HCT116 (cell line): ENCODE measurements at places on chromosomes 12 and 14. TPM values are rescaled to one million over a fixed set of nuclear protein-coding genes. Genes with fewer than 3 reads are reported as not detected.

The RPS6KL1 gene
- 6.7 TPM for total RNA-seq

The SETD3 gene
- 46.6 TPM for total RNA-seq

The TMTC1 gene
- 2.0 TPM for total RNA-seq

The HVCN1 gene
- total RNA-seq: 0.15 TPM

The AQP2 gene
- total RNA-seq: not detected

The SLC25A47 gene
- 0.17 TPM for total RNA-seq

DNA sequence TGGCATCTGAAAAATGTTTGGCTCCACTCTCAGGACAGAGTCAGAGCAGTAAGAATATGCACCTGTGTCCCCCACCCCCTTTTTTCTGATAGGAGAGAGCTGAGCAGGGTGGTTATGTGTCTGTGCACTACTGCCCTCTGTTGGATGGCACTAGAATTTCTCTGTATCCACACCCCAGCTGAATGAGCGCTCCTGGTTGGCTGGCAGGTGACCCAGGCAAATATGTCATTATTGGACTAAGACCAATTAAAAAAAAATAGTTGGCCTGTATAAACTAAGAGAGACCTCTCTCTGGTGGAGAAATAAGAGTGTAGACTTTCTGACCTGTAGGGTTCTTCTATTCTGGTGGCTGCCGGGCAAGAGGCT, 107.0 kb downstream of the PTCSC3 start:
- DNase-seq: peak; percentile 62

DNA sequence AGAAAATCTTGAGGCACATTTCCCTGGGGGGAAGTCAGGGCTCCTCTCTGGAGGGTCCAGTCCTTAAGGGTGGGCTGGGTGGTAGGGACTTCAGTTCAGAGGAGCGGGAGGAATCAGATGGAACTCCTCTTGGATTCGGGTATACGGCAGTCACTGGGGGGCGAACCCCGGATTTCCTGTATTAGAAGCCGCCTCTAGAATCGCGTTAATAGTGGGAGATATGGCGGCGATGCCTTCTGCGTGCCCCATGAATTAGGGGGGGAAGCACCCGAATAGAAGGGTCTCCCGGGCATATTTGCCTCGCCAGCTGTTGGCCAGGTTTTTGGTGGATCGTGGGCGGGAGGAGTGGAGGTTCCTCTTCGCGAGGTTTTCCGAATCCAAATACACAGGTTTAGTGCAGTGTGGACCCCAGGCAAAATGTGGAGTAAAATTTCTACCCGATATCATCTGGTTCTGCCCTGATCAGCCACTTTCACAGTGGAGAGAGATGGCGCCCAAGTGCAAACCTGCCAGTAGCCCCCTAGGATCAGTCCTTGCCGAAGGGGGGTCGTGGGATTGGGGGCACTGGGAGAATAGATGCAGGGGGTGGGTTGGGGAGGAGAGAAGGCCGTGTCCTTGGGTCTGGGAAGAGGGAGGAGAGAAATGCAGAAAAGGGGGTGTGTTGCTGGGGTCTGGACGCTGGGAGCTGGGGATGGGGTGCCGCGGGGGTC, 628 bp downstream of the MEG3 start:
- DNase-seq: no peak

DNA sequence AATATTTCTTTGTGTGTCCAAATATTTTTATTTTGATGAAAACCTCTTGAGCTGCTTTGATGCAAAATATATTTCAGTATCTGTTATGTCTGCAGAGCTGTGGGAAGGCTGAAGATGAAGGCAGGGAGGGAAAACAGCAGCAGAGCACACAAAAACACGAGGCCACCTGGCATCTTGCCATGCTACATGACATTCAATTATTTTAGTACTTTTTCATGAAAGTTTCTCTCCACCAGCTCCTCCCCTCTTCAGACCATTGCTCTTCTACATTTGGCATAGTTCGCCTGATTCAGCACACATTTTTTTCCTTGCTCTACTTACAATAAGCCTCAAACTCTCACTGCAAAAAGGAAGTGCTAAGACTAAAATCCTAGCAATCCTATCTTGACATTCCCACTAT, 4.6 kb upstream of the ALX1 start:
- no peak for DNase-seq

GRCh38 chr14:90554341-90554740, 157.5 kb downstream of the CALM1 start:
- DNase-seq: no peak

GRCh38 chr14:23447361-23448350, 12.2 kb upstream of the MYH7 start:
- DNase-seq: no peak

DNA sequence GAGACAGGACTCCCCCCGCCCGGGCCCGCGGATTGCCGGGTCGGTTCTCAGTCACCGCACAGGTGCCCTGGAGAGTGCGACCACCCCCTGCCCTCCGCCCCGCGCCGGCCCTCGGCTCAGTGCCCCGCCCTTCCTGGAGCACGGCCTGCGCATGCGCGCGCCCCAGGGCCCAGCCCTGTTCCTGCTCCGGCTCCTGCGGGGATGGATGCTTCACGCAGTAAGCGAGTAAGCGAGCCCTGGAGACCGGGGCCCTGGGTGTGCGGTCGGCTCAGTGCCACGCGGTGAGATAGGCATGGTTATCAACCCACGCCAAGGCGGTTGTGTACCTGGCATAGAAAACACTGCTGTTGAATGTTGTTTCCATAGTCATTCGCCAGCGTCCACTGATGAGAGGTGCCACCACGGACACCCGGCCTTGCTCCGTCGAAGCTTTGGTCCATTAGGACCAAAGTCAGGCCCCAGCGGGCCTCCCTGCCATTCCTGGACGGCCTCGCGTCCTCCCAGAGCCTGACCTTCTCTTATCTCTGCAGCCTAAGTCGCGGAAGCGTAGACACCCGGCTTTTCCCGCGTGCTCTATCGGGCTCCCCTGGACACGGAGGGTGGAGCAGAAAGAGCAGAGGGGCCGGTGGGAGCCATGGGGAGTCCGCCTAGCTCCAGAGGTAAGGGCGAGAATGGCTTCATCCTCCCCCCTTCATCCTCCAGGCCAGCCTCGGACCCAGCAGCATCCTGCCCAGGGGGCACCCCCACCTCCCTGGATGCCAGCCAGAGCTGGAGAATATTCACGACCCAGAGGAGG, 90.6 kb downstream of the PAPOLA start:
- no peak for DNase-seq

GRCh38 chr12:122934722-122935121, 31.5 kb downstream of the ABCB9 start:
- DNase-seq: no peak

DNA sequence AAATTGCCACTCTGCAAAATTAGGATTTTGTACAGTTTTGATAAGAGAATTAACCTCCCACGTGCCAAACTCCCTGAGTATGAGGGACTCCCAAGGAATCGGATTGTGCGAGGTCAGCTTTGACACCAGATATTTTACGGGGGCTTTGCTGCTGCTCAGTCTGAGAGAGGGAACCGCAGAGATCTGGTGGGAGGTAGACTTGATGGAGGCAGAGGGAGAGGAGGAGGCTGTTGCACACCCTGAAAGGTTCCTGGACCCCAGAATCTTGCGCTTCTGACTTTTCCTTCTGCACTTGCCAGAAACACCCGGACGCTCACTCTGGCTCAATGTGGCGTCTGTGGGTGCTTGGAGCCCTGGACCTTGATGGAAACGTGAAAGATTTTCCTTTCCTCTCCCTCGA, 83.9 kb downstream of the PAPOLA start:
- DNase-seq: no peak
